T-helper 9 cell (primary cell): ENCODE measurements at places on chromosomes 3 and 15.

GRCh38 chr15:79680720-79681119 lies 216.1 kb downstream of the MTHFS start:
- DNase-seq = no peak

DNA sequence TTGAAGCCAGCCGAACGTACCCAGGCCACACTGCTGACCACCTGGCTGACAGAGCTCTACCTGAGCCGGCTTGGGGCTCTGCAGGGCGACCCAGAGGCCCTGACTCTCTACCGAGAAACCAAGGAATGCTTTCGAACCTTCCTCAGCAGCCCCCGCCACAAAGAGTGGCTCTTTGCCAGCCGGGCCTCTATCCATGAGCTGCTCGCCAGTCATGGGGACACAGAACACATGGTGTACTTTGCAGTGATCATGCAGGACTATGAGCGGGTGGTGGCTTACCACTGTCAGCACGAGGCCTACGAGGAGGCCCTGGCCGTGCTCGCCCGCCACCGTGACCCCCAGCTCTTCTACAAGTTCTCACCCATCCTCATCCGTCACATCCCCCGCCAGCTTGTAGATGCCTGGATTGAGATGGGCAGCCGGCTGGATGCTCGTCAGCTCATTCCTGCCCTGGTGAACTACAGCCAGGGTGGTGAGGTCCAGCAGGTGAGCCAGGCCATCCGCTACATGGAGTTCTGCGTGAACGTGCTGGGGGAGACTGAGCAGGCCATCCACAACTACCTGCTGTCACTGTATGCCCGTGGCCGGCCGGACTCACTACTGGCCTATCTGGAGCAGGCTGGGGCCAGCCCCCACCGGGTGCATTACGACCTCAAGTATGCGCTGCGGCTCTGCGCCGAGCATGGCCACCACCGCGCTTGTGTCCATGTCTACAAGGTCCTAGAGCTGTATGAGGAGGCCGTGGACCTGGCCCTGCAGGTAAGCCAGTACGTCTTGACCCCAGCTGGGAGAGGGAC lies 6.2 kb downstream of the VPS18 start:
- DNase-seq = no peak

DNA sequence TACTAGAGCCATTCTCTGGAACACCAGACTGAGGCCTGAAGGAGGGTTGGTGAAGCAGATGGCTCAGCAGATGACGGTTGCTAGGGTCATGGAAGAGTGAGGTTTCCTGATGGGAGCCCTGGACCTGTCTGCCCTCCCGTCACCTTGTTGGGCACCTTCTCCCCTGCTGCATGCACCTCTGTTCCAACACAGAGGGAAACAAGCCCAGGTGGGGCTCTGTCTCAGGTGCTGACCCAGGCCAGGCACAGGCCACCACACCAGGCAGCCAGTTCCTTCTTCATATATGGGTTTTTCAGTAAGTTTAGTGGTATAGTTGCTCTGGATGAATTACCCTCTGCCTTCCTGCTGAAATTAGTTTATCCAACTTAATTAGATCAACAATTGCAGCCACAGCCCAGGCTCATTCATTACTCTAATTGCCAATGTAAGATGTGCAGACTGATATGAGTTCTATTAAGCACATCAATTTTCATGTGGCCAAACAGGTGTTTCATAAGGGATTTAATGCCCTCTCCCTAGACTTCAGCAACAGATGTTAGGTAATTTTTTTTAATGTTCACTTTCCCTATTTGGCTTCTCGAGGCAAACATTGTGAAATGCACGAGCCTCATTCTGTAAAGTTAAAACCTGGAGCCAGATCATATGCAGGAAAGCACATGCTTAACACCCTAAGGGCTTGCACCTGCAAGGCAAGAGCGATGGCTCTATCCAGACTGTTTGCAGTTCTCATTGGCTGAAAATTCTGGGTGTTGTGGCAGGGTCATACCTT lies 174.8 kb downstream of the CHDH start:
- DNase-seq = no peak

GRCh38 chr15:95323796-95324195 lies 1006.7 kb upstream of the NR2F2 start:
- DNase-seq = no peak

GRCh38 chr15:70090436-70091296 lies 7.1 kb downstream of the TLE3 start:
- DNase-seq = no peak

DNA sequence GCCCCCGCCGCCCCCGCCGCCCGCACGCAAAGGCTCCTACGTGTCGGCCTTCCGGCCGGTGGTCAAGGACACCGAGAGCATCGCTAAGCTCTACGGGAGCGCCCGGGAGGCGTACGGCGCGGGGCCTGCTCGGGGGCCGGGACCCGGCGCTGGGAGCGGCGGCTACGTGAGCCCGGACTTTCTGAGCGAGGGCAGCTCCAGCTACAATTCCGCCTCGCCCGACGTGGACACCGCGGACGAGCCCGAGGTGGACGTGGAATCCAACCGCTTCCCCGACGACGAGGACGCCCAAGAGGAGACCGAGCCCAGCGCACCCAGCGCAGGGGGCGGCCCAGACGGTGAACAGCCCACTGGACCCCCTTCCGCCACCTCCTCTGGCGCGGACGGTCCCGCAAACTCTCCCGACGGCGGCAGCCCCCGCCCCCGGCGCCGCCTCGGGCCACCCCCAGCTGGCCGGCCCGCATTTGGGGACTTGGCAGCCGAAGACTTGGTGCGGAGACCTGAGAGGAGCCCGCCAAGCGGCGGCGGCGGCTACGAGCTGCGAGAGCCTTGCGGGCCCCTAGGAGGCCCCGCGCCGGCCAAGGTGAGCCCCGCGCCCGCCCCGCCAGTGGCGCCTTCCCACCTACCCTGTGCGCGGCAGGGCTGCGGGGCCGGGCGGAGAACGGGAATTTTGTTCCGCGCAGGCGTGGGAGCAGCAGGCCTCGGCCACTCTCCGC lies 2.4 kb downstream of the SKOR1 start:
- DNase-seq = no peak

GRCh38 chr15:69848551-69849231 lies 249.0 kb downstream of the TLE3 start:
- DNase-seq = no peak

DNA sequence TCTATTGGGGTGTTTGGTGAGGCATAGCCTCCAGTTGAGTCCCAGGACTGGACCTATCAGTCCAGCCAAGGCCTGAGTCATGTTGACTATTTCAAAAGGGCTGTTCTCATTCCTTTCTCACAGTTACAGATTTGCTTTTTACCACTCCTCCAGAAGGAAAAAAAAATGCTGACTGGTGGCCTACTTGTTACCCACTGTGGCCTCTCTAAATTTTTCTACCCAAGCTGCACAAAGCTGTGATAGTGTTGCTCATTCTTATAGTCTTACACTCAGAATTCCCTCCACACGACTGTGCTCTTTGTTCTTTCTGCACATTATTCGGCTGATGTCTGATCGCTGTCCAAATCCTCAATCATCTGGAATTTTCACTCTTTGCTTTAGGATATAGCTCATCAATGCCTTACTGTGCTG lies 1142.2 kb downstream of the IGSF11 start:
- DNase-seq = no peak

- no peak for DNase-seq
Measured at GRCh38 chr15:91447991-91448644, 348.1 kb downstream of the SV2B start.

DNA sequence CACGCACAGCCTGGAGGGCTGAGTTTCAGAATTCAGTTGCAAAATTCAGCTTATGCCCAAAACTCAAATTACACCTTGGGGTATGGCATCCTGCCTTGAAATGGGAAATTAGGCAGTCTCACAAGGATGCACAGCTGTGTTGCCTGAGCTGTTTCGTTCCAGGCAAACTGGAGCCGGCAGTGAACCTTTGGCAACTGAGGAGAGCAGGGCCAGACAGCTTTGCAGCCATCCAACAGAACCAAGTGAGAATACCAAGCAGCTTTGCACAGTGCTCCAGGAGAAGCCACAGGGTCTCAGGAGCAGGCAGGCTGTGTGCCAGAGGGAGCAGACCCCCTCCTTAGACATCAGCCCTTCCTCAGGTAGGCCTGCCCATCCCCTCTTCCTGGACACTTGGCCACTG lies 32.5 kb upstream of the BFSP2 start:
- DNase-seq = no peak

- DNase-seq = no peak
Measured at GRCh38 chr3:190192087-190192486, 71.4 kb upstream of the P3H2 start.

DNA sequence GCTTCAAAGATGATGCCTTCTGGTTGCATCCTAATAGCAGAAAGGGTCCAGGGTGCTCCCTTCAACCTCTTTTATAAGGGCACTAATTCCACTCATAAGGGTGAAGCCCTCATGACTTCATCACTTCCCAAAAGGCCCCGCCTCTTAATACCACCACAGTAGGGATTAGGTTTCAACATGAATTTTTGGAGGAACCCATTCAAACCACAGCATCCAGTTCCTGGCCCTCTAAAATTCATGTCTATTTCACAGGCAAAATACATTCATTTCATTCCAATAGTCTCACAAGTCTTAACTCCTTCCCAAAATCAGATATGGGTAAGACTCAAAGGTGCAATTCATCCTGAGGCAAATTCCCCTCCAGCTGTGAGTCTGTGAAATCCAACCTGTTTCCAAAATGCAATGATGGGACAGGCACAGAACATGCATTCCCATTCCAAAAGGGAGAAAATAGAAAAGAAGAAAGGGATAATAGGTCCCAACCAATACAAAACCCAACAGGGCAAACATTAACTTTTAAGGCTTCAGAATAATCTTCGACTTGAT lies 124.0 kb downstream of the ATP1B3 start:
- DNase-seq = no peak

- DNase-seq = no peak
Measured at GRCh38 chr15:62779899-62780298, 262.6 kb upstream of the TPM1 start.

DNA sequence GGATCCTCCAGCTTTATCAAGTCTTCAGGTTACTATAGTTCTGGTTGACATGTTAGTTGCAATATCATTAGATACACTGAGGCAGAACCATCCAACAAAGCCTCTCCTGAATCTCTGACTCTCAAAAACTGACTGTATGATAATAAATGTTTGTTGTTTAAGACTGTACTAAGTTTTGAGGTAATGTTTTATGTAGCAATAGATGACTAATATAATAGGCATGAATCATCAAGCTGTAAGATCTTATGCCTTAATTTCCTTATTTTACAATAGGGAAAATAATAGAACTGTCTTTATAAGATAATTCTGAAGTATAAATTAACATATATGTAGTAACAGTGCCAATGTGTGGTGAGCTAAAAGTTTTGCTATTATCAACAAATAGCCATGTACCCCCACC lies 88.9 kb upstream of the TBC1D5 start:
- DNase-seq = no peak

- DNase-seq = no peak
Measured at GRCh38 chr3:186356152-186356551, 5.9 kb downstream of the DGKG start.

DNA sequence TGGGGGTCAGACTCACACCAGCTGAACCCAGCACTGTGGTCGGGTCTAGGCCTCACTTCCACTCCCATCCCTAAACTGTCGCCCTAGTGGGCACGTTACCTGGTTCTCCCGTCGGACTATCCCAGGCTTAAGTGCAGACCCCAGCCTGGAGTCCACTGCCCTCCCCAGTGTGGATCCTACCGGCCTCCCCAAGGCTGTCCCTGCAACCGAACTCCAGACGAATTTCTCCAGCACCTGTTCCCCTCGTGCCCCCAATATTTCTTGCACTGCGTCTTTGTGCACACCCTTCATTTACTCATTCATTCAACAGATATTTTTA lies 26.5 kb downstream of the SLC41A3 start:
- no peak for DNase-seq

GRCh38 chr15:68371851-68372250 lies 60.1 kb downstream of the ITGA11 start:
- DNase-seq = no peak

DNA sequence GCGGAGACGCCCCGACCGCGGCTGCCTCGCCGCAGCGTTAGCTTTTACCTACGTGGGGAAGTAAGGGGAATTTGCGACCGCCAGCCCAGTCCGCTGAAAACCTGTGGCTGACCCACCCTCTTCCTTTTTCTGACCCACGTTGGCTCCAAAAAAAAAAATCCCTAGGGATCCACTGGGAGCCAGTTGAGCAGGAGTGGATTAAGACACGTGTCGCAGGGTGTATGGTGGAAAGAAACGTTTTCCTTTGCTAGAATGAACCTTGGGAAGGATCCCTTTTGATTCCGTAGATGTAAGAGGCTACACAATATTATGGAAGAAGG lies 575 bp upstream of the PCYT1A start:
- DNase-seq = no peak

- no peak for DNase-seq
Measured at GRCh38 chr3:185422677-185423076, 59.7 kb downstream of the MAP3K13 start.

DNA sequence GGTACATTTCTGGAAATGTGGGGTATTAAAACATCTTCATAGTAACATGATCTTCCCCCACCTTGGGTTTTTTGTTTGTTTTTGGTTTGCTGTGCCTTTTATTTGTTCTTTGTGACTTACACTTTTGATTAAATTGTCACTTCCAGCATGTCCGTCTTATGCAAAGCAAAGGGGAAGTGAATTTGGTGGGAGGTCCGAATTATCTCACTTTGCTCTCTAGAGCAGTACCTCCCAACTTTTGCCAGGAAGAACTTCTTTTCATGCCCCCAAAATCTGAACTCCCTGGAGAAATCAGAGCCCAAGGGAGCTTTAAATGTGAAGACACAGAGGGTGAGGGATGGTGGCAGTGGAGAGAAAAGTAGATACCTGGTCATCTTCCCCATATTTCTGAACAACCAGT lies 173.1 kb downstream of the IL5RA start:
- no peak for DNase-seq

DNA sequence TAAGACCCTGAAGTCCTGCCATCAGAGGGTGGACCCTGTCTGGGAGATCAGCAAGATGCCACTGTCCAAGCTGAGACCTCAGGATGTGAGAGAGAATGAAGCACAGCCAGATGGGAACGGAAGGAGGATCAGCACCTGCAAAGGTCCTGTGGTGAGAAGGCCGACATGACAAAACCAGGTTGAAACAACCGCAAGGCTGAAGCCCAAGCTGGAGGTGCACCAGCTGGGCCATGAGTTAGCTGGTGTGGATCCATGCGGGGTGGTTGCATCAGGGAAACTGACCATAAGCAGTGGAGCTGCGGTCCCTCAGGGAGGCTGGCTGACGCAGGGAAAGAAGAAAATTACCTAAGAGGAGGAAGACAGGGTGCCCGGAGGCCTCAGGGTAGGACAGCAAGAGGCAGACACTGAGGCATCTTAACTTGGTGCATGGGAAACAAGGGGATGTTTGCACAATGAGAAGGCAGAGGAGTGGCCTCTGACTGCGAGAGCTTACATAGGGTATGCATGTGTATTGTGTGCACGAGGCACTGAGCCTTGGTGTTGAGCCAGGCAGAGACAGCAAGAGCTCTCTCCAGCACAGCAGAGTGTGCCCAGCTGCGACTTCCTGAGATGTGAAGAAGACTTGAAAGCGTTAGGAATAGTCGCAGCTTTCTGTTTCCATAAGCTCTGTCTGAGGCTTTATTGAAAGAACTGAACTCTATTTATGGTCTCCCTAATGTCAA lies 497.7 kb downstream of the OCA2 start:
- no peak for DNase-seq

- DNase-seq = no peak
Measured at GRCh38 chr3:164332831-164333802, 745.2 kb downstream of the SI start.
